Inflammatory macrophage treated with lipopolysaccharide for 1 hour (primary cell): ENCODE measurements at places on chromosomes 2 and 18.
A peak's percentile ranks its signal among the peaks of the same experiment; 100 is the strongest.

DNA sequence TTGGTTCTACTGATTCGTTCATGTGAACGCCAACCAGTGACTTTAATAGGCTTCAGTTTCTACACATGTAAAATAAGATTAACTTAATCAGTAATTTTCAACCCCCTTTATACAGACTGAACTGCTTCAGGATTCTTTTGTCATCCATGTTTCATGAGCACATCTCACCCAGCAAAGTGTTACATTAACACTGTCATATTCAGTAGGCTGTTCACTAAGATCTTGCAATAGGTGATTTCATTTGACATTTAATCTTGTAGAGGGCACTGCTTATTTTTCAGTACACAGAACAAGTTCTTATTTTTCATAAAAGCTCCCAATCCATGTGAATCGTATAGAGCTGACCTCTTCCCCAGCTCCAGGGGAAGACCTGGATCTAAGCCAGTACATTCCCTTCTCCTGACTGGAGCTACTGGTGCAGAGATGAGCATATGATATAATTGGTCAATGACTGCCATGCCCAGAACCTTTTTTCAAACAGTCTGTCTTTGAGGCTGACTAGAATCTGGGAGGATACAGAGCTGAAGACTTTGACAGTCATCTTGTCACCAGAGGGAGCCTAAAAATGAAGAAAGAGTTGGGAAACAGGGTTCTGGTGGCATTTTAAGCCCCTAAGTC lies 72.2 kb upstream of the CHRNA1 start:
- no peak for DNase-seq

GRCh38 chr2:202267495-202267894 lies 1.9 kb downstream of the NOP58 start:
- DNase-seq, result peak; percentile 12

DNA sequence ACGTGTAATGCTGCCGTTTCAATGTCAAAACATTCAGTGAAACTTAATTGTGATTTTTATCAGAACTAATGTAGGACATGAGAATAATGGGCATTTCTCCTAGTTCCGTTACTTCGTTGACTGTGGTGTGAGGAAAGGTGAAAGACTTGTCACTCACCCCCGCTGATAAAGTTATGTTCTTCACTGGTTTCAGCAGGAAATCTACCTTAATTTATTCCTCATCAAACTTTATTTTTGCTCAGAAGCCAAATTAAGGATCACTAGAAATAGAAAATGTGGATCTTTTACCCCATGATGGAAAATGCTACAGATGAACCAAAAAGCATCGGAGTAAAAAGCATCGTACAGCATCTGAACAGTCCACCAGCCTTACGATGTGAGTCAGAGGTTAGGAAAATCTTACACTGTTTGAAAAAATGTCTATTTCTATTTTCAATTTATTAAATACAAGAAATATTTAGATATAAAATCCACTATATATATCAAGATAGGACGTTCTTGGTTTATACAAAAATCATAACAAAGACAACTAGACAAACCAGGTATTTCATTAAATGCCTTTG lies 1.0 kb upstream of the ROCK1 start:
- DNase-seq, result no peak

DNA sequence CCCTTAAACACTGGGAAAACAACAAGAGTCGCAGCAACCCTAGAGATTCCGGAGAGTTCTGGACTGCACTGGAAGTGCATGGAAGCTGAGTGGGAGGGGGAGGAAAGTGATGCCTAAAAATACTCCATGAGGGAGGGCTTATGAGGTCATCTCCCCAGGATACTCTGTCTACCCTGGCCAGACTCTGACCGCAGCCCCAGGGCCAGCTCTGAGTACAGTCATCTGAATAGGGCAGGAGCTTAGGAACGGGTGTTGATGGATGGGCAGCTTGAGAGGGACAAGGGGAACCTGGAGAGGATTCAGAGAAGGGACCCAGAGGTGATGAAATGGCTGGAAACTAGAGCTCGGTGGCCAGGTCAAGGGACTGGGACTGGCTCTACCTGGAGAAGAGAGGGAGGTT lies 79.3 kb upstream of the IGFBP5 start:
- DNase-seq, result no peak

GRCh38 chr2:236090027-236090382 lies 78.2 kb downstream of the GBX2 start:
- DNase-seq, result no peak

DNA sequence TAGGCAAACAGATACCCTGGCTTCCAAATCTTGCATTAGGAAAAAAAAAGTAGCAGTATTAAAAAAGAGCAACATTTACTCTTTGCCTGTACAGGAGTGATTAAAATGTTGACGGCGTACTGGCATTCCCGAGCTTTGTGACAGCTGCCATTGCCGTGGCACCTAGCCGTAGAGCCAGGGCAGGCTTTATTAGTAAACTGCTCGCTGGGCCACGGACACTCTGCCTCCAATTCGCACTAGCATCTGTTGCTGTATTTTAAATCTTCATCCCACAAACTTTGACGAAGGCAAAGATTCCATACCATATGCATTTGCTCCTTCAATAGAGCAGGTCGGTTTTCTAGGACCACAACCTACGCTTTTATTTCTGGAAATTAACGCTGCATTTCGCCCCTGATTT lies 44.5 kb upstream of the EPHA4 start:
- no peak for DNase-seq

GRCh38 chr2:45716915-45717314 lies 65.4 kb downstream of the PRKCE start:
- DNase-seq, result no peak

DNA sequence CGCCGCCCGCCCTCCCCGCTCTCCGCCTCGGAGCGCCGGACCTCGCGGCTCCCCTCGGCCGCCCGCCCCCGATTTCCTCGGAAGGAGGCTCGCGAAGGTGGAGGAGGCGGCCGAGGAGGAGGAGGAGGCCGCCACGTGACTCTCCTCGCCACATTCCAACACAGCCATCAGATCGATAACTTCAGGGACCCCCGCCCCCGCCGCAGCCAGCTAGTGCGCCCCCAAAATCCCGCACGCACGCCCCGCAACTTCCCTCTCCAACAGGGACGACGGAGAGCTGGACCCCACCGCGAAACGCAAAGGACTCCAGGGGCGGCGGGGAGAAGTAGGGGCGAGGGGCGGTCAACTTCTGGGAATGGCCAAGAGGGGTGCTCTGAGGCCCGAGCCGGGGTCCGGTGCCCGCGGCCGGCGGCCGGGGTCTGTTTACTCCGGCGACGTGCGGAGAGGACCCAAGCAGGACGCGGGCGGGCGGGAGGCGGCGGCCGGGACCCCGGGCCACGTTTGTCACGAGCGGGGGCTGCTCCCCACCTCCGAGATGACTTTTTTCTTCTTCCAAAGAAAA lies 2.0 kb downstream of the ZNF521 start:
- DNase-seq, result no peak

DNA sequence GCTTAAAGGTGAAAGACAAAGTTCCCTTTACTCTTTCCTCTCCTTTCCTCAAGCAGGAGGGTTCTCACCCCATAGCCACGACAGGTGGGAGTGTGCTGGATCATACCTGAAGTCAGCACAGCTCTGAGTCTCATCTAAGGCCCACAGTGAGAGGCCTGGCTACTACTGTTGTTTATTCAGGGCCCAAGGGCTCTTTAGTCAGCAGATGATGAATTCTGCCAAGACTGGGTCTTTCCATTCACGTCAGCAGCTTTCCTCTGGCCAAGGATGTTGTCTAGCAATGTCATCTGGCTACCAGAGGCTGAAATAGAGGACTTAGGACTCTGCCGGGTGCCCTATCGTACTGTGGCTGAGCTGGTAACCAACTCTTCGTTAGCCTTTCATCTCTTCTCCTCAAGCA lies 308.4 kb upstream of the THUMPD2 start:
- DNase-seq, result no peak

- DNase-seq, result no peak
These were observed 186.7 kb downstream of the PARD3B start for GRCh38 chr2:204732019-204732418.

GRCh38 chr18:13390196-13390595 lies 171.6 kb downstream of the LDLRAD4 start:
- no peak for DNase-seq

- no peak for DNase-seq
These were observed 125.6 kb upstream of the RPRM start for GRCh38 chr2:153604133-153604532.

DNA sequence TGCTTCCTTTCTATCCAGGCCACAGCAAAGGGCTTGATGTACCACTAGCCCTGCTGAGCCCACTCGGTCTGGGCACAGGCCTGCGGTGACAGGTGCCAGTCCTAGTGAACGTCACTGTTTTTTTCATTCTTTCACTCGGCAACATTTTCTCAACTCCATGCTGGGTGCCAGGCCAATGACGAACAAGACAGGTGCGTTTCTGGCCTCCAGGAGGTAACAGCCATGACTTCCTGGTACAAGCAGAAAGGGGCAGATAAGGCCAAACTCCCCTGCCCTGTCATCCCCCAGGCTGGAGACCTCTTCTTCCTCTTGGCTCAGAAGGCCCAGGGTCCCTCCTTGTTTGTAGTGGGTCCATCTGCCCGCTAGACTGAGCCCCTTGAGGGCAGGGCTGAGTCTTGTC lies 55.7 kb upstream of the OTOF start:
- DNase-seq, result no peak

- peak; percentile 16 for DNase-seq
These were observed 11.5 kb upstream of the SNED1 start for GRCh38 chr2:240986787-240987411.

DNA sequence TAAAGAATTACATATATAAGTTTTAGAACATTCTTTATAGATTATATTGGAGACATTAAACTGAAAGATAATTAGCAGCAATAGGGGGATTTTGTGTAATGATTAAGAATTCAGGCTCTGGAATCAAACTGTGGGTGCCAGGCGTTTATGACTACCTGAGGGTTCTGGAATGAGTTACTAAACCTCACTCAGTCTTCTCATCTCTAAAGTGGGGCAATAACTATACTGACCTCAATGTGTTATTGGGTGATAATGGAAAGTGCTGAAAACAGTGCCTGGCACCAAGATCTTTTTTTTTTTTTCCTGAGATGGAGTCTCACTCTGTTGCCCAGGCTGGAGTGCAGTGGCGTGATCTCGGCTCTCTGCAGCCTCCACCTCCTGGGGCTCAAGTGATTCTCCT lies 7.2 kb downstream of the SERPINB8 start:
- no peak for DNase-seq

- DNase-seq, result no peak
These were observed 104.8 kb upstream of the TGFA start for GRCh38 chr2:70658476-70658875.

- DNase-seq, result no peak
These were observed 72.2 kb upstream of the EML6 start for GRCh38 chr2:54651291-54651690.

DNA sequence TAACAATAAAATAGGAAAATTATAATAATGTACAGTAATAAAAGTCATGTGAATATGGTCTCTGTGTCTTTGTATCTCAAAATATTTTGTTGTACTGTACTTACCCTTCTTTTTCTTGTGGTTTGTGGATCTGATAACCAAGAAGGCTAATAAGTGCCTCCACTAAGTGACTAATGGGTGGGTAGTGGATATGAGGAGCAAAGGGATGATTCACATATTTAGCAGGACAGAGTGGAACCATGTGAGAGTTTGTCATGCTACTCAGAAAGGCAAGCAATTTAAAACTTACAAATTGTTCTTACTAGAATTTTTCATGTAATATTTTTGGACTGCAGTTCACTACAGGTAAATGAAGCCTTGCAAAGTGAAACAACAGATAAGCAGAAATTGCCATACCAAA lies 1241.2 kb upstream of the CDH2 start:
- DNase-seq, result no peak

- no peak for DNase-seq
These were observed 235.0 kb downstream of the GULP1 start for GRCh38 chr2:188526701-188527100.

GRCh38 chr2:235212501-235213158 lies 260.8 kb downstream of the SH3BP4 start:
- DNase-seq, result no peak

DNA sequence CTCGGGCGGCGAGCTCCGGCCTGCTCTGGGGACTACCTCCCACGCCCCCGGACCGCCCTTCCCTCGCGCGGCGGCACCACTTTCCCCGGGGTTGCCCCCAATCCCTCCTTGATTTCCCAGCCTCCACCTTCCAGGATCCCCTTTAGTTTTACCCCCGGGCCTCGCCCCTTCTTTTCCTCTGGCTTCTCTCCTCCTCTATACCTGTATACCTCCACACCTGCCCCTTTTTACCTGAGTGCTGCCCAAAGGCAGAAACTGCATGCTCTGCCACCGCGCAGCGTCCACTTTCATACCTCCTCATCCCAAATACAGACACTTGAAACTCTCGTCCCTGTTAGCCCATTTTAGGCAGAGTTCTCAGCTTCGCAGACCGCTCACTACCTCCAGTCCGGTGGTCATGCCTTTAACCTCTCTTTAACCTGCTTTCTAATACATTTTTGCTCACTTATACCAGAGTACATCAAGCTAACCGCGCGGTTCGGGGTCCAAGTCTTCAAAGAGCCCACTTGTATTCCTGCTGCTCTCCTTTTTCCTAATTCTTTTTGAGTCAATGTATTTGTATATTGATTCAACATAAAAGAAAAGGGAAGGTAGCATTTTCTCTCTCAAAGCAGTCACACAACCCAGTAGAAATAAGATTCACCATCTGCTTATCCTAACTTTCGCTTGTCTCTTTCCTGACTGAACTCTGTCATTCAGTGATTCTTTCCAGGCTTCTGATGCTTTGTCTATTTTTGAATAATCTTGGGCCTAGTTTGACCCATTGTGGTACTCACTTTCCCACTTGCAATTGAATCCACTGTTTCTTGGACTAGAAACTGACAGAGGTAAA lies 901 bp downstream of the SPOPL start:
- no peak for DNase-seq

DNA sequence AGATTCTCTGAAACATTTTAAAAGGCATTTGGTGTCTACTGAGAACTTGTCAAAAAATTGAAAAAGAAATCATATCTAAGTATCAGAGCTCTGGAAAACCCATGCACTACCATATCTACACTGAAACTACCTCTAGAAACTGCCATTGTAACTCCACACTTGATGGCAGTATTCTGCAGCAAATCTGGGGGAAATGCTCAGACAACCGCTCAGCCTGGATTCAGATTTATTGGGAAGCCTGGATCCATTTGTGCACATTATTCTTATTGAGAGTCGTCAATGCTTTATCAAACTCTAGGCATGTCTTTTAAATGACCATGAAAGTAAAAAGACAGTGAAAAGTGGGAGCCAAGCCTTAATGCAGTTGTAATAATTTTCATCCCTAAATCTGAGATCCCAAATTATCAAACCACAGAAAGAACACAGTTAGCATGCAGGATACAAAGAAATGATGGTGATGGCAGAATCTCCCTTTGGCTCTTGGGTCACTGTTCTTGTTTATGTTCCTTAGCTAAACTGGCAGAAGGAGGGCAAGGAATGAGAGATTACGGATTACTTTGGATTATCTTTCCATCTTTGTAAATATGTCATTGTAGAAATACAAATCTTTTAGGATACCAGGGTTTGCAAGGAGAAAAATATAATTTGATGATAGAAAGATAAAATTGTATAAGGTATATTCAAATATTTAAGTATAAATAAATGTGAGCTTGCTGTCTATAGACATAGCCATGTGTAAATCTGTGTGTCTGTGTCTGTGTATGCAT lies 512.1 kb upstream of the SYT4 start:
- no peak for DNase-seq

- no peak for DNase-seq
These were observed 7.1 kb downstream of the PCBP1 start for GRCh38 chr2:70094171-70094977.
